WTC11 (cell line): ENCODE measurements at places on chromosomes 6 and 20.

GRCh38 chr6:166751051-166751595, 124.1 kb upstream of the RPS6KA2 start:
- peak; percentile 44 for DNase-seq

DNA sequence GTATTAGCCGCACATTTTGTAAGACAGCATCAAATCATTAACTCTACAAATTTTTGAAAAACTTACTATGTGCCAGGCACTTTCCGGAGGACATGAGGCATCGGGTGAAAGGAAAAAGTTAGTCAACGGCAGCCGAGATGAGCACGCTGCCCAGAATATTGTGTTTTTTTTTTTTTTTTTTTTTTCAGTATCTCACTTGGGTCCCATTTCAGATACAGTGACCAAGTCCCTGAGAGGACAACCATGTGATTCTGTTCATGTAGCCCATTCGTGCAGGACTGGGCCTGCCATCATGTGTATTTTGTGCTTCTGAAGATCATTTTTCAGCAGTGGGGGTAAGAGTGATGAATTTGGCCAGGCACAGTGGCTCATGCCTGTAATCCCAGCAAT, 1.3 kb downstream of the SLA2 start:
- DNase-seq, result no peak

DNA sequence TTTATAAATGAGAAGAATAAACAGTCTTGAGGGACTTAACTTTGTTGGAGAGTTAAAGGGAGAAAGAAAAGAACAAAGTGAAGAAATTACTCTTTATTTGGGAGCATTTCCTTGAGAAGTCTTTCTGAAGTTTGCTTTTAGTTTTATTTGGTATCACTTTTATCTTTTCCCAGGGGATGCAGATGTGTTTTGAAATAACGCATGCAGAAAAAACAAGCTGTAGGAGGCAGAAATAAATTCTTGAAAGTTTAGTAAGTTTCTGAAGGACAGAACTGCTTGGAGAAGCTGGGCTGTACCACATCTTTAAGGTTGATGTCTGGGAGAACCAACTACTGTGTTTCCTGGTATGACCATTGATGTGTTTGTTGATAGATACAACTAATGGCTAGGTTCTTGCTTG, 75.0 kb downstream of the PLCB4 start:
- no peak for DNase-seq

- no peak for DNase-seq
Observed at GRCh38 chr6:69705954-69706353, 90.9 kb downstream of the LMBRD1 start.

GRCh38 chr20:10686356-10687133, 12.7 kb upstream of the JAG1 start:
- DNase-seq, result no peak

- no peak for DNase-seq
Observed at GRCh38 chr20:48064929-48065328, 279.6 kb upstream of the SULF2 start.

DNA sequence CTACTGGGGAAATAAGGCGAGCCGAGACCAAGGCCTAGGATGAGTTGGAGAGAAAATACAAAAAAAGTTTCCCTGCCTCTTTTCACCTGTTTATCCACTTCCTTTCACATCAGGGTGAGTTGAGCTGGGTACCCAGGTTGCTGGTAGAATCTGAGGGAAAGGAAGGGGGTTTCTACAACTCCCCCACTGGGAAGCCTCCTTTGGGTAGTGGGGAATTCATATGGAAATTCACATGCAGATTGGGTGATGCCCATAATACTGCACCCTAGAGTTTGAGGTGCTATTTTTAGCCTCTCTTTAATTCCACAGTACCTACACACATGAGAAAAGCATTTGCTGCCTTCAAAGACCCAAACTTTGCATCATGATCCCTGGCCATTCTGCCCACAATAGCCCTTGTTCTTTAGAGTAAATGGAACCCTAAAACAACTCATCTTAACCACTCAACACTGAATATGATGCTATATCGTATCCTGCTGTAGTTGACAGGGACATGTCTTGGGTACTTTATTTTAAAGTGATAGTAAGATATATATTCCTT, 2.7 kb downstream of the OSTM1 start:
- DNase-seq, result no peak

DNA sequence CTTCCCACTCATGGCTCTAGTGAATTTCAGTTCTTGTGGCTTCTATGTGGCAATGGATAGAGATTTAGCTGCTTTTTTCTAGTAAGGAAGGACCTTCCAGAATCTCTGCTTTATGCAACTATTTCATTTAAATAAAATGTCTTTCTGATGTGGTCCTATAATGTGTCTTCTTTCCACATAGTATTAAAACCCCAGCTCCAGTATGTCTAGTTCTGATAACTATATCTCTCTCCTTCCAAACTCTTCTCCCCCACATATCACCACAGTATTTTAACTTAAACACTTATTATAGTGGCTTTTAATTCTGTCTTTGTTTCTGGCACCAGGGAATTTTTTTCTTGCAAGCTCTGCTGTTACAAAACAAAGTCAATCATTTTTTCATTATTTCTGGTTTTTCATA, 40.6 kb upstream of the SUMO4 start:
- DNase-seq, result no peak

DNA sequence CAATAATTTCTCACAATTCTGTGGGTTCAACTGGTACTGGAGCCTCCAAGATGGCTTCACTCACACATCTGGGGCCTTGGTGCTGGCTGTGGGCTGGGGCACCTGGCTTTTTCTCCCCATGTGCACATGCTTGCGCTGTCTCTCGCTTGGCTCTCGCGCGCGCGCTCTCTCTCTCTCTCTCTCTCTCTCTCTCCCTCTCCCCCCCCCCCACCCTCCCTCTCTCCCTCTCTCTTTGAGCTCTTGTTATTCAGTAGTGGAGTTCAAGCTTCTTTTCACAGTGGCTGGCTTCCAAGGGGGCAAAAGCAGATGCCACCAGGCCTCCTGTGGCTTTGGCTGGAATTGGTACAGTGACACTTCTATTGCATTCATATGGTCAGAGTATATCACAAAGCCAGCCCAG, 10.8 kb upstream of the TBCC start:
- peak; percentile 39 for DNase-seq

DNA sequence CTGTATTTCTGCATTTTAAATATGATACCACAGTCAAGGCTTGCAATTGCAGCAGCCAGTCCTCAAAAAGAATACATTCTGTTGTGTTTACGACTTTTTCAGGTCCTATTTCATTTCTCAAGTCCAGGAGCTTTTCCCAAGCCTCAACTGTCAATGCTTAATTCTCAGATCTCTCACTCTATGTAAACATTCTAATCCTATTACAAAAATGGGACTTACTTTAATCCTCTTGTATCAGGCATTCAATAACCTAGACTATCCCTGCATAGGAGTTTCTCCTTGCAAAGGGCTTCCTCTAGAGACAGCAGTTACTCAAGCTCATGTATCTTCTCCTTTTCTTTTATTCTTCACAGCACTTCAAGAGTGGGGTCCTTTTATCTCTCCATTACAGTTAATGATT, 1293.0 kb downstream of the GRIK2 start:
- no peak for DNase-seq

DNA sequence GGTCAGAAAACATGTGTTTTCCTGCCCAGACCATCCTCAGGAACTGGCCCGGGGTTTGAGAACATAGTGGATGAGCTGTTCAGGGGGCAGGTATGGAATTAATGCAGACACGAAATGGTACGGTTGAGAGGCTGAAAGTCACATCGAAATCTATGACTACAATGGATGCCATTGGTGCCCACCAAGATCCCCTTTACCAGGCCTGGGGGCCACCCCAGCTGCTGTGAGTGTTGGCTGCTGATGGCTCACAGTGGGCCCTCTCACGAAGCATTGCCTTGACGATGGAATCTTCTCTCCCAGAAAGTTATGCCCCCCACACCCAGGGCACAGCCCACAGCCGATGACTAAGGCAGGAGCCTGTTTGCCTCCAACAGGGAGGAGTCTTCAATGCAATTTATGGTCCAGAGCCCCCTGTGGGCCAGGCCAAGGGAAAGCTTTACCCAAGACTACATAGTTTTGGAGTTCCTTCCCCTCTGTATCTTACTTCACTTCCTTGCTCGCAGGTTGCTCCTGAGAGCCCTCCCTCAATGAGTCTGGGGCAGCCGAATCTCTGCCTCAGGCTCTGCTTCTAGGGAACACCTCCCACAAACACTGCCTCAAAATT, 92.6 kb downstream of the BFSP1 start:
- DNase-seq, result no peak

GRCh38 chr6:168322966-168323365, 3.4 kb upstream of the DACT2 start:
- no peak for DNase-seq

DNA sequence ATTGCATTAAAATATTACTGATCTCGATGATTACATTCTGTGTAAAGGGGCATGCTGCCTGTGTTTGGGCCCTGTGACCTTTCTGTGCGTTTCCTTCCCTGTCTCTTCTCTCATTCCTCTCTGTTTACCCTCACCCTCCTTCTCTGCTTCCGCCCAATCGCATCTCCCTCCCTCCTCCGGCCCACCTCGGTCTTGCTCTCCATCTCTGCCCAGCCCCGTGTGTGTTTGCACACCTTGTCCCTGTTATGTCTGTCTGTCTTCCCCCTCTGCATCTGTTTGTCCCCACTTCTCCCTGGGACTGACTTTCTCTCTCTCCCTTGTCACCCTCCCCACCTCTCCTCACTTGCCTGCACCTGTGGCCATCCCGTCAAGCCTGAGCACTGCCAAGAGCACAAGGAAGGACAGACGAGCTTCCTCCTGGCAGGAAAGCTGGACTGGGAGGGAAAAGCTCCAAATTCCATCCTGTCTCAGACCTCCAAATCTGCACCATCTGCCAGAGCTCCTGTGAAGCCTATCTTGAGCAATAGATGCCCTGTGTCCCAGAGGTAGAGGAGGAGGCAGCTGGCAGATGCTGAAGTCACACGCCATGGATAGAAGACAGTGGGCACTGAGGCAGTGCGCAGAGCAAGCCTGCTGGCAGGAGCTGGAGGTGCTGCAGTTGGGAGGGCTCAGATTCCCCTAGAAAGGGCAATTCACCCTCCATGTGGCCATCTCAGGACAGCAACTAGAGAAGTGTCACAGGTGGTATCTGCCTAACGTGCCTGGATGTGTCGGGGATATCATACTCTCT, 172.3 kb downstream of the PTPRT start:
- DNase-seq, result no peak

DNA sequence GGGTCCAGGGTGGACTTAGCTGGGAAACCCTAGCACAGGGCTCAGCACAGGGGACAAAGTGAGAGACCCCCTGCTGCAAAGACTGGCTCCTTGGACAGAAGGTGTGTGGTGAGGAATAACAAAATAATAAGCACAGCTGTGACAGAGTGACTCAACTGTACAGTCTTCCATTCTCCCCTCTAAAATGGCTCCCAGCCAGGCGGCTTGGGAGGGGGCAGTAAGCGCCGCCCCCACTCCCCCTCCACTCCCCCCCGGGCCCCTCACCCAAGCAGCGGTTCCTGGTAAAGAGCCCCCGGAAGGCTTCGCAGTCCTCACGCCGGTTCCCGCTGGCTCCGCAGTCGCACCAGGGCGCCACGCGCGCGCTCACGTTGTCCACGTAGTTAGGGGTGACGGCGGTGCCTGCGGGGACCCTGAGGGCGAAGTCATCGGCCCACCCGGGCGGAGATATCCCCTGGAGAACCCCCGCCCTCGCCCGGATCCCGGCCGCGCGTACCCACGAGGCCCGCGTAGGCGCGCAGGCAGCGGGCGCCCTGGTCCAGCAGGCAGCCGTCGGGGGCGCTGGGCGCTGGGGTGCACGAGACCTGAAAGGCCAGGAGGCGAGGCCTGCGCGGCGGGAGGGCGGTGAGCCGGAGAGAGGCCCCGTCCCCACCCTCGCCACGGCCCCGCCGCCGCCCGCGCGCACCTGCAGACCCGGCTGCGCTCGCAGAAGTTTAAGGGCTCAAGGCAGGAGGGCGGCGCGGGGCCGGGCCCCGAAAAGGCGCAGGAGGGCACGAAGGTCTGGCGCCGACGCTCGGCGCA, 2.7 kb downstream of the GFRA4 start:
- DNase-seq, result peak; percentile 30
